ENCODE measurements at places on chromosomes 5 and 9. TPM values are rescaled to one million over a fixed set of nuclear protein-coding genes. Genes with fewer than 3 reads are reported as not detected.

The SV2C gene
- not detected for total RNA-seq

The OLFM1 gene
- total RNA-seq, result 10.3 TPM

The HACD4 gene
- total RNA-seq, result 1.2 TPM

The RETREG1 gene
- total RNA-seq, result 2.6 TPM

The PPP3R2 gene
- total RNA-seq, result not detected

The IFNB1 gene
- not detected for total RNA-seq

The AK8 gene
- 0.83 TPM for total RNA-seq

The KLF9 gene
- 3.0 TPM for total RNA-seq

The LMX1B gene
- 1.3 TPM for total RNA-seq

The DMRT3 gene
- not detected for total RNA-seq

The CAMK2A gene
- total RNA-seq, result 0.94 TPM

The IL4 gene
- not detected for total RNA-seq

The CYSRT1 gene
- total RNA-seq, result 3.6 TPM

The FAM81B gene
- not detected for total RNA-seq

The CCDC152 gene
- not detected for total RNA-seq

The CARD19 gene
- total RNA-seq, result 68.4 TPM

The RNF180 gene
- total RNA-seq, result 0.32 TPM

The PTGES gene
- total RNA-seq, result 205 TPM

The TAF11L5 gene
- total RNA-seq, result not detected

The CSNK1A1 gene
- total RNA-seq, result 136 TPM

The EDIL3 gene
- total RNA-seq, result 0.13 TPM

The SAPCD2 gene
- 22.7 TPM for total RNA-seq

The PCDHAC2 gene
- 4.4 TPM for total RNA-seq

The CDC14B gene
- total RNA-seq, result 13.5 TPM

The EHMT1 gene
- total RNA-seq, result 38.4 TPM

The LOX gene
- 2.5 TPM for total RNA-seq

The F2R gene
- total RNA-seq, result 50.2 TPM

The FOXI1 gene
- total RNA-seq, result not detected

The WNT8A gene
- total RNA-seq, result not detected

The NUTM2G gene
- total RNA-seq, result not detected

The ZFP2 gene
- total RNA-seq, result not detected

The CMBL gene
- total RNA-seq, result 22.7 TPM

The NMUR2 gene
- total RNA-seq, result 0.13 TPM

The SEC24A gene
- 13.2 TPM for total RNA-seq

The FAXDC2 gene
- total RNA-seq, result 0.31 TPM

The PCA3 gene
- total RNA-seq, result not detected
